ENCODE measurements at places on chromosomes 1 and 21.

DNA sequence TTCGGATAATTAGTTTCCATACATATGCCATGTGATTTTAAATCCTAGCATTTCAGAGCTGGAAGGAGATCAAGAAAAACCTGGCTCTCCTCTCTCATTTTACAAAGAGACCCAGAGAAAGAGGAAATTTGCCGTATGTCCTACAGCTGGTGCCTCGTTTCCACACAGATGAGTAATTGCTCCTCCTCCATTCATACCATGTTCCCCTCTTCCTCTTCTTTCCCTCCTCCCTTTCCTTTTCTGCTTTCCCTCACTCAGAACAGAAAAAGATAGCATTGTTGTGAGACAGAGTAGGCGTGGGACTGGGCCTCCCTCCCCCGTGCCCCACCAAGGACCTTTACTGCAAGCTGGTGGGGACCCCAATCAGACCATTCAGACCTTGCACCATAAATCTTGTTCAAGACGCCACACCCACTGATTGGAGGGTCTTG, 13.7 kb upstream of the SLC44A3 start:
- no peak for DNase-seq

DNA sequence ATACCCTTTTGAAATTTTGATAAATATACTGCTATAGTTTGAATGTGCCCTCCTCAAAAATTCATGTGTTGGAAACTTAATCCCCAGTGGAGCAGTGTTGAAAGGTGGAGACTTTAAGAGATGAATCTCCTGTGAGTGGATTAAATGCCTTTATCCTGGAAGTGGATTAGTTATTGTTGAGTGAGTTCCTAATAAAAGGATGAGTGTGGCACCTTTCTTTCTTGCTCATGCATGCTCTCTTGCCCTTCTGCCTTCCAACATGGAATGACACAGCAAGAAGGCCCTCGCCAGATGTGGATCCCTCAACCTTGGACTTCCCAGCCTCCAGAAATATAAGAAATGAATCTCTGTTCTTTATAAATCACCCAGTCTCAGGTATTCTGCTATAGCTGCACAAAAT, 51.8 kb downstream of the CD160 start:
- no peak for DNase-seq

DNA sequence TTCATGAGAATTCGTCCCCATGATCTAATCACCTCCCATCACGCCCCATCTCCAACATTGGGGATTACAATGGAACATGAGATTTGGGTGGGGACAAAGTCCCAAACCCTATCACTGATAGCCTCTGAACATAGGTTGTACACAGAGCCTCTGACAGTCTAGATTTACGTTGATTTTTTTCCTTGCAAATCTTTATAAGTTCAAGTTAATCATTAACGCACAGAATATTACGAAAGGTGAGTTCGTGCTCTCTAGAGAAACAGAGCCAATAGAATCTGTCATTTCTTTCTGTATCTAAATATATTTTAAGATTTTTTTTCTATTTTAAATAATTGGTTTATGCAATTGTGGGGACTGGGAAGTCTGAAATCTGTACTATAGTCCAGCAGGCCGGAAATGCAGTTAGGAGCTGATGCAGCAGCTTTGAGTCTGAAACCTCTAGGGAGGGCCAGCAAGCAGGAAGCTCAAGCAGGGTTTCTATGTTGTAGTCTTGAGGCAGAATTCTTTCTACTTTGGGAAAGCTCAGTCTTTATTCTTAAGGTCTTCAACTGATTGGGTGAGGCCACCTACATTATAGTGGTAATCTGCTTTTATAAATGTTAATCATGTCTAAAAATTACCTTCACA, 61.0 kb downstream of the SELENOF start:
- DNase-seq, result no peak

- no peak for DNase-seq
Measured at GRCh38 chr1:117070124-117070523, 10.0 kb downstream of the TTF2 start.

- no peak for DNase-seq
Measured at GRCh38 chr1:2081326-2081885, 31.2 kb downstream of the PRKCZ start.

- no peak for DNase-seq
Measured at GRCh38 chr1:228351850-228352249, 54.8 kb downstream of the TRIM11 start.

DNA sequence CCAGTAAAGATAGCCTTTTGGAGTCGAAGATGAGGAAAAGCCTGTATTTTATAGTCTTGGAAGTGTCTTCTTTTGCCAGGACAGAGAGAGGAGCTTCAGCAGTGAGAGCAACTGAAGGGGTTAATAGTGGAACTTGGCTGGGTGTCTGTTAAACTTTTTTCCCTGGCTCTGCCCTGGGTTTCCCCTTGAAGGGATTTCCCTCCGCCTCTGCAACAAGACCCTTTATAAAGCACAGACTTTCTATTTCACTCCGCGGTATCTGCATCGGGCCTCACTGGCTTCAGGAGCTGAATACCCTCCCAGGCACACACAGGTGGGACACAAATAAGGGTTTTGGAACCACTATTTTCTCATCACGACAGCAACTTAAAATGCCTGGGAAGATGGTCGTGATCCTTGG, at the start of gene VCAM1:
TSS of gene VCAM1 (plus strand) at position 253 of the 400 bp plus-strand sequence. CDS start at position 372, 119 bp downstream.
- no peak for DNase-seq

DNA sequence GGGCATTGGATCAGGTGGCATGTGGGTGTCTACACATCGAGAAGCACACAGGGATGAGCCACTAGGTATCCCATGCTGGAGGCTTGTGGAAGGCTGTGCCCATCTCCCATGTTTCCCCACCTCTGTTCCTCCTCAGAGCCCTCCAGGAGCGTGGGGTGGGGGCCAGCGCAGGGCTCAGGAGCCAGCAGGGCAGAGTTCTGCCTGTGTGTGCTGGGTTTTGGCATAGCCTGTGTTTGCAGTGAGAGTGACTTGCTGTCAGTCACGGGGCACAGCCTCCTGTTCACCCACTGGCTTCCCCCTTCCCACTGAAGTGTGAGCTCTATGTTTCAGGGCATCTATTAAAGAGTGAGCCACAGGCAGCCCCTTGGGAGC, 10.4 kb downstream of the IBA57 start:
- DNase-seq, result no peak

DNA sequence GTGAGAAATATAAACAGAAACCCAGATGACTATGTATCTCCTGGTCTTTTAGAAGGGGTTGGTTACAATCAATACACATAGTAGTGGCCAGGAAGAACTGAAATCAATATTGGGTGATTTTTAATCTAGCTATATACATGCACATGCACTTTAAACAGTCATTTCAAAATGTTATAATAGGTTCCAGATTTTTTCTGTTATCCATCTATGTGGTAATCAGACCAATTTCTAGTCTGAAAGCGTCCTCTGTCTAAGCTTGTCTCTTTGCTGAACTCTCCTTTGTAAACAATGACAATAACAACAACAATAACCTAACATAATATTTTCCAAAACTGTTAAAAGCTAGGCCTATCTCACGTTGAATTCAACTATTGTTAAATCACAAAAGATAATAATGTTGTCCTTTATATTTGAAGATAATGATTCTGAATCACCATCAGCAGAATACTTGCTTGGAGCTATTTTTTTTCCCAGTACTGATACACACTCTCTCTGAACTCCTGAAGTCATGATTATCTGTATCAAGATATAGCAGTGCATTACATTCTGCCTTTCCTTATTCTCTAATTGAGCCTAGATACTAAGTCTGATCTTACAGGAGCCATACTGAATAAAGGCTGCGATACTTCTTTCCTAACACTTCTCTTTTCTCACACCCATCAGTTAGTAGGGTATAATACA, 496.8 kb upstream of the ZRANB2 start:
- no peak for DNase-seq

DNA sequence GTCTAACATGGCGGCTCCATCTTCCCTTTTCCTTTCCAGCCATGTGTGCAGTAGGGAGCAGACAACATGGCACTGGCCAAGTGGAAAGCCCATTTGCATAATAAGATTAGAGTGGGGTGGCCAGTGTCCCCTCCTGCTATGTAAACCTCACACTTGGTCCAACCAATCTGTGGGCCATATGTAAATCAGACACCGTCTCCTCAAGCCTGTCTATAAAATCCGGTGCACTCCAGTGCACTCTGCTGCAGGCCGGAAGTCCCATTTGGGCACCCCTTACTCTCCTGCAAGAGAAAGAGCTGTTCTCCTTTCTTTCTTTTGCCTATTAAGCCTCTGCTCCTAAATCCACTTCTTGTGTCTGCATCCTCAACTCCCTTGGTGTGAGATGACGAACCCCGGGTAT, 44.1 kb downstream of the OLFML3 start:
- DNase-seq, result no peak
